Inflammatory macrophage (primary cell): ENCODE measurements at places on chromosomes 5 and 9.
A peak's percentile ranks its signal among the peaks of the same experiment; 100 is the strongest.

- no peak for DNase-seq
Measured at GRCh38 chr5:161420521-161420920, 126.0 kb downstream of the GABRB2 start.

DNA sequence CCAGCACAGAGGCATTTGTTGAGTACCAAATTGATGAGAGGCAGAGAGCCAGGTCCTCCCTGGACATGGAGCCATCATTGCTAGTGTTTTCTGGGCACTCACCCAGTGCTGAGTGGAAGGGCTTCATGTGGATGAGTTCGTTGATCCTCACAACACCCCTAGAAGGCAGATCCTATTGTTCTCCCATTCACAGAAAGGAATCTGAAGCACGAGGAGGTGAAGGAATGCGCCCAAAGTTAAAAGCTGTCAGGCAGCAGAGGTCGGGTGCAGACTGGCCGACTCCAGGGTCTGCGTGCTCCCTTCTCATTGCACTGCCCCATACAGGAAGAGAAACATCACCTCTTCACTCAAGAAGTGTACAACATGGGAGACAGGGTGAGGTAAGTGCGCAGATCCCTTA is 153.5 kb upstream of the TNPO1 start:
- no peak for DNase-seq

- DNase-seq: no peak
Measured at GRCh38 chr5:77156379-77156778, 54.1 kb upstream of the PDE8B start.

- no peak for DNase-seq
Measured at GRCh38 chr9:128211981-128212281, 8.8 kb downstream of the DNM1 start.

- no peak for DNase-seq
Measured at GRCh38 chr9:127176631-127177030, 54.2 kb upstream of the ANGPTL2 start.

DNA sequence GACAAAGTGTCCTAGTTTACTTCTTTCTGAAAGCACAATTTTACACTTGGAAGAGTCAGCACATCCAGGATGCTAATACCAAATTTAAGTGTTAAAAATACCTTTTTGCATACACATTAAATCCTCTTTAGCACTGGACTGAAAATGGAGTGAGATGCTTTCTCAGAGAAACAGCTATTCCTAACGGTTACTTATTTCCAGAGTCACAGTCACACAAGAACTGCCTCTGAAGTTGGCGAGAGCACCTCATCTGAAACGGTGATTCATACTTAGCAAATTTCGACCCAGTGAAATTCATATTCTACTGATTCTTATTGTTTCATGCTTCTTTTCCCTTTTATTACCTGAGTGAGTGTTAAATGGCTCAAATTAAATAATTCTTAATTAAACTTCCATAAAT is 12.2 kb downstream of the CDH18 start:
- no peak for DNase-seq

DNA sequence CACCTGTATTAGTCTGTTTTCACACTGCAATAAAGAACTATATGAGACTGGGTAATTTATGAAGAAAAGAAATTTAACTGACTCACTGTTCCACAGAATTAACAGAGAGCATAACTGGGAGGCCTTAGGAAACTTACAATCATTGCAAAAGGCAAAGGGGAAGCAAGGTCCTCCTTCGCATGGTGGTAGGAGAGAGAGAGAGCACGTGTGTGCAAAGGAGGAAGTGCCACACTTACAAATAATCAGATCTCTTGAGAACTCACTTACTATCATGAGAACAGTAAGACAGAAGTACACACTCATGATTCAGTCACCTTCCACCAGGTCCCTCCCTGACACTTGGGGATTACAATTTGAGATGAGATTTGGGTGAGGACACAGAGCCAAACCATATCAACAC is 258.7 kb downstream of the TRIM32 start:
- peak; percentile 94 for DNase-seq
